ENCODE measurements at places on chromosomes 16 and 17. TPM values are rescaled to one million over a fixed set of nuclear protein-coding genes. Genes with fewer than 3 reads are reported as not detected.

Gene KRT33A
- not detected for total RNA-seq

Gene KRTAP4-9
- total RNA-seq: not detected

Gene ACSF2
- 8.8 TPM for total RNA-seq

Gene CD300E
- not detected for total RNA-seq

Gene DHX58
- 2.8 TPM for total RNA-seq

Data from mesangial cell (primary cell).